Airway epithelial cell (primary cell): ENCODE measurements at places on chromosomes 5 and 9. TPM values are rescaled to one million over a fixed set of nuclear protein-coding genes. Genes with fewer than 3 reads are reported as not detected.

SLC34A3 gene
- total RNA-seq: 0.14 TPM in 1 of 2 replicates, not detected in the other

PCDHAC1 gene
- total RNA-seq: 0.07 TPM in 1 of 2 replicates, not detected in the other

ERBIN gene
- 32.5 and 34.7 TPM in 2 replicates for total RNA-seq

MEGF10 gene
- 0.05 and 0.07 TPM in 2 replicates for total RNA-seq

RNF208 gene
- 0.70 and 1.5 TPM in 2 replicates for total RNA-seq

SCAI gene
- total RNA-seq: 3.8 and 5.3 TPM in 2 replicates

HSPB3 gene
- total RNA-seq: not detected in 2 replicates

PDE6A gene
- total RNA-seq: 0.07 TPM in 1 of 2 replicates, not detected in the other

PCDHB2 gene
- total RNA-seq: 0.14 TPM in 1 of 2 replicates, not detected in the other

KCNMB1 gene
- total RNA-seq: not detected in 2 replicates

PCDHGA11 gene
- total RNA-seq: 3.3 and 5.2 TPM in 2 replicates

LHX3 gene
- total RNA-seq: not detected in 2 replicates

RUFY1 gene
- 25.5 and 26.7 TPM in 2 replicates for total RNA-seq

SPATA31A3 gene
- total RNA-seq: not detected in 2 replicates

SVEP1 gene
- total RNA-seq: 0.19 and 0.21 TPM in 2 replicates

TEX53 gene
- total RNA-seq: not detected in 2 replicates

HRCT1 gene
- 1.1 TPM in 1 of 2 replicates, not detected in the other for total RNA-seq

CERCAM gene
- total RNA-seq: 57.5 and 64.2 TPM in 2 replicates

ZNG1E gene
- total RNA-seq: 16.3 and 18.8 TPM in 2 replicates

TLX3 gene
- total RNA-seq: 0.07 TPM in 1 of 2 replicates, not detected in the other

LRRTM2 gene
- 0.07 TPM in 1 of 2 replicates, not detected in the other for total RNA-seq

ANKRD34B gene
- total RNA-seq: not detected in 2 replicates

TCF7 gene
- total RNA-seq: 0.74 and 0.85 TPM in 2 replicates

HEMGN gene
- total RNA-seq: not detected in 2 replicates

SMIM15 gene
- 26.6 and 31.6 TPM in 2 replicates for total RNA-seq

CDKN2B-AS1 gene
- total RNA-seq: 0.56 and 0.65 TPM in 2 replicates

BSPRY gene
- 15.2 and 15.3 TPM in 2 replicates for total RNA-seq

BOD1 gene
- 38.0 and 46.4 TPM in 2 replicates for total RNA-seq

GLRA1 gene
- total RNA-seq: not detected in 2 replicates

C1QTNF3 gene
- total RNA-seq: 0.92 and 2.9 TPM in 2 replicates

CDO1 gene
- total RNA-seq: not detected in 2 replicates

ZBTB43 gene
- total RNA-seq: 7.2 and 7.3 TPM in 2 replicates

ACOT12 gene
- not detected in 2 replicates for total RNA-seq

TSLP gene
- 0.23 and 0.85 TPM in 2 replicates for total RNA-seq

F12 gene
- 14.4 and 19.6 TPM in 2 replicates for total RNA-seq

ZDHHC11B gene
- 0.07 TPM in 1 of 2 replicates, not detected in the other for total RNA-seq

LMBRD2 gene
- 4.6 and 6.9 TPM in 2 replicates for total RNA-seq

CATSPER3 gene
- total RNA-seq: 0.07 TPM in 1 of 2 replicates, not detected in the other

SPRY4 gene
- total RNA-seq: 7.1 and 12.7 TPM in 2 replicates

IFNB1 gene
- total RNA-seq: not detected in 2 replicates

GMCL2 gene
- total RNA-seq: not detected in 2 replicates

NR5A1 gene
- total RNA-seq: not detected in 2 replicates

SHROOM1 gene
- 2.4 and 3.7 TPM in 2 replicates for total RNA-seq

ENTREP1 gene
- total RNA-seq: 2.0 and 2.5 TPM in 2 replicates

FBLL1 gene
- not detected in 2 replicates for total RNA-seq

EMB gene
- 18.8 and 28.4 TPM in 2 replicates for total RNA-seq

FGF18 gene
- total RNA-seq: not detected in 2 replicates

SLC34A1 gene
- total RNA-seq: not detected in 2 replicates

GFRA3 gene
- total RNA-seq: not detected in 2 replicates

RMI1 gene
- total RNA-seq: 3.5 and 4.1 TPM in 2 replicates

SPATA6L gene
- total RNA-seq: 0.23 and 1.1 TPM in 2 replicates

FOXD4L6 gene
- total RNA-seq: 0.05 and 0.07 TPM in 2 replicates

PRELID2 gene
- 7.9 and 12.2 TPM in 2 replicates for total RNA-seq
